ENCODE measurements at places on chromosomes 3 and 15. TPM values are rescaled to one million over a fixed set of nuclear protein-coding genes. Genes with fewer than 3 reads are reported as not detected.

The LTK gene
- 0.13 TPM for total RNA-seq

The TRIM59 gene
- 2.5 TPM for total RNA-seq

The HMCES gene
- total RNA-seq = 48.7 TPM

The CFAP161 gene
- total RNA-seq = 0.08 TPM

The GP5 gene
- total RNA-seq = not detected

The ALS2CL gene
- total RNA-seq = 8.0 TPM

The RTP1 gene
- total RNA-seq = not detected

The AHSG gene
- not detected for total RNA-seq
